Stimulated activated CD8-positive, alpha-beta memory T cell treated with anti-CD3 and anti-CD28 coated beads, Interleukin-4, amount 100 ng/mL, for 1 hour (primary cell): ENCODE measurements at places on chromosomes 5 and 9.

DNA sequence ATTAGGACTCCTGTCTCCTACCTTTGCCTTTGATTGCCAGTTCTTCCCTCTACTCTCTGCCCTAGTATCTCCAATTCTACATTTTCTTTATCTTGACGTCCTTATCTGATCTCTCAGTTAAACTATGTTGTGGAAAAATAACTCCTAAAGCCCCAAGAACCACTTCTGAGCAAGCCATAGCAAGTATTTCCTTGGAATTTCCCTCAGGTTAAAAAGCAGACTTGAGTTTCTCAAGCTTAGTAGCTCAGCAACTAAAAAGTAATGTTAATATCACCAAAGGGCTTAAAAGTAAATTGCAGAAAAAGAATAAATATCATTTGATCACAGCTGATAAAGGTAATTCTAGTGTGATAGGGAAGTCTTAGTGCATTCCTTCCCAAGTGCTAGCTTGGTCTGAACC is 13.2 kb upstream of the HSPB3 start:
- no peak for DNase-seq

- no peak for DNase-seq
Observed at GRCh38 chr9:16727452-16728136, 142.9 kb downstream of the BNC2 start.

- DNase-seq: no peak
Observed at GRCh38 chr9:16867576-16868311, 2.7 kb downstream of the BNC2 start.

DNA sequence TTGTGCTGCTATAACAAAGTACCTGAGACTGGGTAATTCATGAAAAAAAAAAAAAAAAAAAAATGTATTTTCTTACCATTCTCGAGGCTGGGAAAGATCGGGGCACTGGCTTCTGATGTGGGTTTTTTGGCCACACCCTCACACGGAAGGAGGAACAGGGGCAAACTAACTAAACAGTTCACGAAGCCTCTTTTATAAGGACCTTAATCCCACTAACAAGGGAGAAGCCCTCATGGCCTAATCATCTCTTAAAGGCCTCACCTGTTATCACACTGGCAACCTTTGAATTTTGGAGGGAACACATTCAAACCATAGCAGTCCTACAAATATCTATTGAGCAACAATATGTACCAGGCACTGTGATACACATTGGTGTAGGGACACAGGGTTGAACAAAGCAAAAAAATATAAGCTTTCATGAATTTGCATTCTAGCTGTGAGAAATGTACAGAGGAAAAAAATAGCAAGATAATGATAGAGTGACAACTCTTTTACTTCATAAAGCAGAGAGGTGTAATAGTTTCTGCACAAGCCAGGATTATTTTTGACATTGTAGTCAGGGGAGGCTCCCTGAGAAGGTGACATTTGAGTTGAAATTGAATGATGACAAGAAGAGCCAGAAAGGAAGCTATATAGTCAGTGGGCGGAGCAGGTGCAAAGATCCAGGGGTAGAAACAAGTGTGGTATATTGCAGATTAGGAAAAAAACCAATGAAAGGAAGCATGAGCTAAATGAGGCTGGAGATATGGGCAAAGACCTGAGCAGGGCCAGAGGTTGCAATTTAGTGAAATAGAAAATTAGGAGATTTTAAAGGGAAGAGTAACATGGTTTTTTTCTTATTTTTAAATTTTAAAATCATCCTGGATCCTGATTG is 68.1 kb upstream of the GRAMD2B start:
- DNase-seq: no peak
